CD4-positive, alpha-beta T cell treated with Interleukin-17A for 1 hour (primary cell): ENCODE measurements at places on chromosomes 2 and 18.
A peak's percentile ranks its signal among the peaks of the same experiment; 100 is the strongest.

DNA sequence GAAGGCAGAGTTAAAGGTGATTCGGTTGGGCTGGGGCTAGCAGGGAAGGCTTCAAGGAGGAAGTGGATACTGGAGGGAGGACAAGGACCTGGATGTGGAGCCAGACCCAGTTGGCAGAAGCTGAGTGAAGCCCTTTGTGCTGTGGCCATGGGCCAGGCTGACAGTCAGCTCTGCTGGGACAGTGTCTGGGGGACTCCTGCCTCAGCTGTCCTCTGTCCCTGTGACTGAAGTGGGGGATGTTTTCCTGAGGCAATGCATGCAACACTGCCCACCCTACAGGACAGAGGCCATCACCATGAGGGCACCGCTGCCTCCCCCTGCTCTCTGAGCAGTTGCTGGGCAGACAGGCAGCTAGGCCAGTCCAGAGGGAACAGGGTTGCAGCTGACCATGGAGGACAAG is 40.0 kb downstream of the ST8SIA5 start:
- DNase-seq: no peak

DNA sequence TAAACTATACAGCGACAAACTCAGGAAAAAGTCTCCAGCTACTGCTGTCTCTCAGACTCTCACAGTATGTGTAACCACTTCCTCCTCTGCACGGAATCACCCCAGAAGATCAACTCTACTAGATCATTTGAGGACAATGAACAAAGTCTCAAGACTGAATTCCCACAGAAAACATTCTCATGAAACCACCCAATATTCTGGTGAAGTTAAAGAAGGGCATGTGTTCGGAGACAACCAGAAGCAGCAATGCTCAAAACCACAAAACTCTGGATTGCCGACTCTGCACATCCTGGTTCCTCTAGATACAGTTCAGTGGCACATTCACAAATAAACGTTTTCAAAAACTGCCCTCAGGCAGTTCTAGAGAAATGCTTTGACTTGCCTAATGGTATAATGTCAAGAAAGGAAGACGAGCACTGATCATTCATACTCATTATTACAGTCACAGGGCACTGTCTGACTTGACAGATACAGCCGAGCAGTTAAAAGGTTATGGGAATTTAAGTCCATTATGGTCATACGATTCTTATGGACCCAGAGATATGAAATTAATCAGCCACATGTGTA is 91.9 kb upstream of the STK17B start:
- peak; percentile 83 for DNase-seq

DNA sequence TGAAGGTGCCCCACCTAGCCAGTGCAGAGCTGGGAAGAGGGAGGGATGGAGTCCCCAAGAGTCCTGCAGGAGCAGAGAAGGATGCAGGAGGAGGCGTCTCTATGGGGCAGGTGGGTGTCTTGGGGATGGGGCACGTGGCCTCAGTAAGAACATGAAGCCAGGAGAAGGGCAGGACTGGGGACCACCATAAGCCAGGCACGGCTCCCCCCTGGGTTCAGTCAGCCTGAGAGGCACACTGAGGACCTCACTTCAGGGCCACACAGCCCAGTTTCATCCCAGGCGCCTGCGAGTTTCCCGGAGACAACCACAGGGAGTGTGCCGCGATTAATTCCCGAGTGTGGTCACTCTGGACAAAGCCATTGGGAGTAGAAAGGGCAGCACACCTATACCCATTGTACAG is 120.3 kb downstream of the GYPC start:
- DNase-seq: no peak

DNA sequence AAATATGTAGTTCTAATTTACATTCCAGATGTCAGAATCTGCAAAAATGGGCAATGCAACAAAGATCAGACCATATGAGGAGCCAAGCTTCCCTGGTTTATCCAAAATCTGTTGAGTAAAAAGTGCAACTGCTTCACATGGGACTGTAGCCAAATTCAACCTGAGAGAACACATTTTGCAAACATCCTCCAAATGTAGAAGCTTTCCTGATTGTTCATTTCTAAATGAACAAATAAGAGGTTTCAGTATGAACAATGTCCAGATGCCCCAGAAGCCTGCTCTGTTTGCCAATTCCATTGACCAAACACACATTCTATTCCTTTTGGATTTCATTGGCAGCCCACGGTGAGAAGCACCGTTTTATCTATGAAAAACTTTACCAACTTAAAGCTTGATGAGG is 117.9 kb upstream of the OSR1 start:
- no peak for DNase-seq

GRCh38 chr2:239442192-239442591 is 41.4 kb upstream of the HDAC4 start:
- DNase-seq: no peak

DNA sequence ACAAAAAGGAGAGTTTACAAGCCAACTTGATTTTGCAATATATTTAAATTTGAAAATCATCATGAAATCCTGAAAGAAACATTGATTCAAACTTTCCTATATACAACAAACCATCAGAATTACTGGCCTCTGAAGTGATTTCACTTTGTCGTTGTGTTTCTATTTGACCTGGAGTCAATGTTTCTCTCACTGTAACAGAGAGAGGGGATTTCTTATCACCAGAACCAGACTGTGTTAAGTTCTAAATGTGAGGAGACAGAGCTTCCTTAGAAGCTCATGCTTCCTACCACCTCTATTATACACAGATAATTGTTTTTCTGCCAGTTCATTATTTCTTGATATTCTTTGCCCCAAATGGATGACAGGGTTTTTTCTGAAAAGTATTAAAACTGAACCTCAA is 245.0 kb upstream of the RND3 start:
- no peak for DNase-seq

DNA sequence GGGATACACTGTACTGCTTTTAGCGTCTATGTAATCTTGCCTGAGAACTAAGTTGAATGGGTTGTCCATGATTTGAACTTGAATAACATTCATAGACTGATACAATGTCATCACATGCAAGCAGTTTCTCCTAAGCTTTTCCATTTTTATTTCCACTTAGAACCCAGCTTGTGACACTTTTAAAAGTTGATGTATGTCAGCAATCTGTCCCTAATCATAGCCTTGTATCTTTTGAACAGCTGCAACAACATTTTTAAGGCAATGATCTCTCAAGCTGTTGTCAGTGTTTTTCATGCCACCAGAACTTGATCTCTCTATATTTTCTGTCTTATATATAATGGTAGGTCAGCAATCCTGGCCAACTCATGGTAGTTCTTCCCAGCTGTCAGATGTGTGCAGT is 185.0 kb downstream of the DOK6 start:
- DNase-seq: no peak

- no peak for DNase-seq
Measured at GRCh38 chr18:10094154-10094553, 180.3 kb downstream of the VAPA start.

GRCh38 chr2:239689985-239690384 is 289.2 kb upstream of the HDAC4 start:
- no peak for DNase-seq

DNA sequence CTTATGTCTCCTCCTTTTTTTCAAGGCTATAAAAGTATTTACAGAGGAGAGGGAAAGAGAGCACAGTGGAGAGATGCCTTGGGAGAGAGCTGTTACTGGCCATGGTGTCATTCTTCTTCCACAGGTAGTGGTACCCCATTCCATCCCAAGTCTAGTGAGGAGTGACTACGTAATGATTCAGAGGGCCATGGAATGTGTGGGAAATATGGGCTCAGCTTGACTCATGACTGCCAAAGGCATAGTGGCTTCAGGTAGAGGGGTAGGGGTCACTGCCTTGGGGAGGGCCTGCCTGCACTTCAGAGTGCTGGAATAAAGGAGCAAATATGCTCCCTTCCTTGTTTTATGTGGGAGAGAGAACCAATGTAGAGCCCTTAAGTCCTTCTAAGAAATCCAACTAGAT is 620.6 kb downstream of the IRS1 start:
- DNase-seq: no peak

- DNase-seq: no peak
Measured at GRCh38 chr2:108980076-108980475, 8.9 kb downstream of the EDAR start.

DNA sequence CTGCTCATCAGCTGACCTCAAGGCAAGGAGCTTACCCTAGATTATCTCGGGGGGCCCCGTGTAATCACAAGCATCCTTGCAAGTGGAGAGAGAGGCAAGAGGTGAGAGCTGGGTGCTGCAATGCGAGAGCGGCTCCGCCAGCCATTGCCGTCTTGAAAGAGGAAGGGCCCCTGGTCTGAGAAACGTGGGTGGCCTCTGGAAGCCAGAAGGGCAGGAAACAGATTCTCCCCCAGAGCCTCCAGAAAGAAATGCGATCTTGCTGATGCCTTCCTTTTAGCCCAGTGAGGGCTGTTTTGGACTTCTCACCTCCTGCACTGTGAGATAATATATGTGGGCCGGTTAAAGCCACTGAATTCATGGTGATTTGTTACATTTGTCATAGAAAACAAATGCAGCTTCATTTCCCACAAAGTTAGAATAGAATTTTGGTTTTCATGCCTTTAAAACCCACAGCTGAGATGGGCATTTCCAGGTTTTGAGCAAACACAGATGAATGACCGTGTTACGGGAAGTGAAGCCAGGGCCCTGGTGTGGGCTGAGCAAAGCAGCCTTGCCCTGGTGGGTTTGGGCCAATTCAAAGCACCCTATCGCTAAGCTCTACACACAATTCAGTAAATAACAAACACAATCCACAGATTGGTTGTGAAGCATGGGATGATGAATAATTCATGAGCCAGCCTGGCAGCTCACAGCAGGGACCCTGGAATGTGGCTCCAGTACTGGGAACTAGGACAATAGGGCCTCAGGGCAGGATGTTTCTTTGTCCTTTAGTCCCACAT is 319.9 kb upstream of the HS6ST1 start:
- no peak for DNase-seq

- no peak for DNase-seq
Measured at GRCh38 chr2:109624339-109624738, 10.2 kb downstream of the SOWAHC start.

- no peak for DNase-seq
Measured at GRCh38 chr18:78518805-78519204, 460.8 kb upstream of the SALL3 start.

GRCh38 chr18:59229191-59229590 is 9.2 kb downstream of the GRP start:
- no peak for DNase-seq

DNA sequence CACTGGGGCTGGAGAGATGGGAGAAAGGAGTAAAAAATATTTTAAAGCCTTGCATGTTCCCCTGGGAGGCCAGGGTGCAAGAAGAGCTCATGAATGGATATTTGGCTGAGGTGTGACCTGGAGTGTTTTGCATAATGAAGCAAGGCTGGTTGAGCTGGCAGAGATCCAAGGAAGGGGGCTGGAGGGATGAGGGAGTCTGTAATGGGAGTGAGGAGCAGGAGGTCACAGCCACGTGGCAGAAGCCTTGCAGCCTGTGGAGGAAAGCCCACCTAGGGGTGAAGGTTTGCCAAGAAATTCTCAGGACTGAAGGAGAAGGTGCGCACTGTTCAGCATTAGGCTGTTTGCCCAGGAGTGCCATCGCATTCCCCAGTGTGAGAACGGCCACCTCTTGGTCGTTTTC is 40.3 kb upstream of the ATP8B1 start:
- no peak for DNase-seq

DNA sequence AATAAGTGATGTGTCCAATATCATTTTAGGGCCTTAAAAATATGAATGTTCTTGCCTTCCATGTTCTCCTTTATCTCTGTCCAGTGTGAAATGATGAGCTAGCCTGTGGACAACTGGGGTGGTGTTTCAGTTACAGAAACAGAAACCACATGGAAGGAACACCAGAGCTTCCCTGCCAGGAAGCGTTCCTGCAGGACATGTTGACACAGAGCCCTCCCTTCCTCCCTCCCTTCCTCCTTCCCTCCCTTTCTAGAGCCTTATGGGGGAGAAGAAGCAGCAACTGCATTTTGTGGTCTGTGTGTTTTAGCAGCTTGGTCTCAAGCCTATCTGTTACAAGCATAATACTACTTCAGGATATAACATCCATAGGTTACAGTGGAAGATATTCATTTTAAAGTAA is 539.7 kb upstream of the NETO1 start:
- DNase-seq: no peak

DNA sequence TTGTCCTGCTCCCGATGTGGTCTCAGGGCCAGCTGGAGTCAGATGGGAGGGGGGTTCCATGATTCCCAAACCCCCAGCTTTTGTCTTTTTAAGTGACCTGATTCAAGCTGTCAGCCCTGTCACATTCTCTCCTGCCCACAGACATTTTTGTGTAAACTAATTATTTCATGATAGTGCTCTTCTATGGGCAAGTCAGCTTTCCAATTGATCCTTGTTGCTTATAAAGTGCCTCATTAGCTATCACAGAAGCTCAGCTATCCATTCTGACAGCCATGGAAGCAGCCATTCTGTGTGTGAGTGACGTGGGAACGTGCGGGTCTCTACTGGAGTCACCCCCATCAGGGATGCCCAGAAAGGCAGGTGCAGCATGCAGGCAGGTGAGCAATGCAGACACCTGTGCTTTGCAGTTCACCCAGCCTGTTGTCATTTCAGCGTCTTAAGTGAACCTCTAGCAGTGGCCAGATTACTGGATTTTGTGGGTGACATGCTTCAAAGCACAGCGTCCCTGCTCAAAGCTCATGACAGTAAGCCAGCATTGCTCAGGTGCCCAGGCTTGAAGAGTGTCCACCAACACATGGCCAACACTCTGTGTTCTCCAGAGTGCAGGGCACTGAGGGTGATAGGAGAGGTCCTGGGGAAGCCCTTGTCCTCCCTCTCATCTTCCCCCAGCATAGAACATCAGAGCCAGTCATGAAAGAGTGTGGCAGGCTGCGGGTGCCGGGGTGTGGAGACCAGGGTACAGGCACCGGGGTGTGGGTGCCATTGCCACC is 162.1 kb upstream of the SH3BP4 start:
- no peak for DNase-seq
